Left lung (tissue), 14 donors: ENCODE measurements at places on chromosomes 5 and 9. TPM values are rescaled to one million over a fixed set of nuclear protein-coding genes. Genes with fewer than 3 reads are reported as not detected.
A peak's percentile ranks its signal among the peaks of the same experiment; 100 is the strongest.

DNA sequence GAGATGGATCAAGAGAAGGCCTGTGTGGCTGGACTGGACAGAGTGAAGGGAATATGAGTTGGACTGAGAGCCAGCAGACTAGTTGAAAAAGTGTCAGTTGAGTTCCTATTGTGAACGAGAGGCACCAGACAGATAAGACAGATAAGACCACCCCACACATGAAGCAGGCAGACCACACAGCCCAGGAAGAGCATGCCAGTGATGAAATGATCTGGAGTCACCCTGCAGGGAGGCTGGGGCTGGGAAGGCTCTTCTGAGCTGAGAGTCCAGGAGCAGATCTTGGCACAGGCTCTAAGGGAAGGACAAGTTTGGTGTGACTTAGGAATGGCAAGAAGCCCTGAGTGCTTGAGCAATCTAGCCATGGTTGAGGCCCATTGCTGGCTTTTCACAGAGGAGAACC, 10.6 kb upstream of the SLC25A48 start:
- no peak for DNase-seq

DNA sequence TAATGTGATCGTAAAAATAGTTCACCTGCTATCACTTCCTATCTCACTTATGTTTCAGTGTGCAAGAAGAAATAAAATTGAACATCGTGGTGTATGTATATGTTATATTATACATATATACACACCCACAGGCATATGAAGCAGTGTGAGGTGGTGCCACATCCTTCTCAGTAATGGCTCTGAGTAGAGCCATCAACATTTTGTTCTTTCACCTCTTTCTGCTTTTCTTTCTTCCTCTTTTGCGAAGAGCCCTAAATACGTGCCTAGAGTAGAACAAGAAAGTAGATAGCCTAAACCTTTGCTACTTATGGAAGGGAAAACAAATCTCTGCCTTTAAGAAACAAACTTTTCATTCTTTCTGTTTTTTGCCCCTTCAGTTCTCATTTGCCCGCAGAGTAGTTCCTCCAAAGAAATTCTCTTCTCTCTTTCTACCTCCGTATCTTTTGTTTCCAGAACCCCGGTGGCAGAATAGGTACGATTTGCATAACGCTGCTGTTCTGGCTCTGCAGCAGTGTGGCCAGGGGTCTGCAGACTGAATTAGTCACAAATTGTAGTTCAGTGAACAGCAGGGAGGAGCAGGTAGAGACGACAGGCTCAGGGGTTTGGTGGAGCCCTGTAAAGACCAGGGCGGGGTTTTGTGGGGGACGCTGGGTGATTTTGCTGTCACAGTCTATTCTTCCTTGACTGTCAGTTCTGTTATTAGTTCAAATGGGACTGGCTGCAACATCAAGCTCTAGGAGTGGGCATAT, 40.5 kb upstream of the PJA2 start:
- DNase-seq, result no peak

- no peak for DNase-seq
Observed at GRCh38 chr5:177511181-177511580, 1.6 kb upstream of the DOK3 start.

The HINT1 gene
- polyA plus RNA-seq, result 298 TPM

- peak; percentile 79 for DNase-seq
Observed at GRCh38 chr5:73215891-73216610, 43.1 kb downstream of the TMEM174 start.
